ENCODE measurements at places on chromosomes 1 and 21.

DNA sequence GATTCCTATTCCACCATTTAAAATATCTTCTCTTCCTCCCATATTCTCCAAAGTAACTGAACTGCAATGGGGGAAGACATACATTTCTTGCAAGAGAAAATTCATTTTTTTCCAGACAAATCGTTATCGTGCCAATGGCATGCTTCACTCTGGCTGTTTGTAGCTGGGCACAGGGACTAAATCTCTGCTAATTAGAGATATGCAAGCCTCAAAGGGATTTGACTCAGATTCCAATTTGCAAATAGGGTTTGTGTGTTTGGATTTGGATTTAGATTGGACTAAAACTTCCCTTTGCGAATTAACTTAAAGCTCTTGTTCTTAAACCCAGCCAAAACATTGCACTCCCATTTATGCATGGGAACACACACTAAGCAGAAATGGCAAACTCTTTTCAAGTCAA is 276.2 kb upstream of the DUSP10 start:
- no peak for DNase-seq

DNA sequence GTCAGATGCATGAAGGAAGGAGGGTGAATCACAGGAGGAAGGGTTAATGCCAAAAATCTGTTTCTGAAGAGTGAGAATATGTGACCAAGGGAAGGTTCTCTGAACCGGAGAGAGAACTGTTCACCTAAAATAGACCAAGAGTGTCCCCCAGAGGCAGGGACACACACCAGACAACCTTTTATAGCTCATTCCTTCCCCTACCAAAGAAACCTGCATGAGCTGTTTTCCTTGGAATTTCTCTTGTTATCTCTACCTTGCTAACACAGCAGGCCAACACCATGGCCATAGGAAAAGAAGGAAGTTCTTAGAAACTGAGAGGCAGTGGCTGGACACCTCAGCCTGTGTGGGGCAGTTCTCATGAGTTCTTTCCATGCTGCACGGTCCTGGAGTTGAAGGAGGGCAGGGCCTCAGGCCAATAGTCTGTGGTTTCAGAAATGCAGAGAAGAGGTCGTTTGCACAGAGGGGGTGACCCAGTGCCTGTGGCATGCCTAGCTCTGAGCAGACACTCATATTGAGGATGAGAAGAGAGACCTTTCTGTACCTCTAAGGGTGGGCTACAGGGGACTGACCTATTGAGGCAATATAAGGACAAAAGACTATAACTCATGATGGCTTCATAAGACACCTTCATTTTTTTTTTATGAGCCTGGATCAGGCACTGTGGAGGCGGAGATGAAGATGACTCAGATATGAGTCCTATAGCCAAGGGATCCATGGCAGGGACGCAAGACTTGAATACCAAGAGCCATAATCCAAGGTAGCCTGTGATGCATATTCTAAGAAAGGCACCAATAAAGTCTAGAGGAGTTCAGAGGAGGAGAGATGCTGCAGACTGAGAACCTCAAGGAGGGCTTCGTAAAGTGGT is 39.4 kb downstream of the IGFN1 start:
- peak; percentile 3 for DNase-seq

GRCh38 chr21:35637431-35637830 is 422.9 kb downstream of the SETD4 start:
- no peak for DNase-seq

GRCh38 chr1:66774438-66774837 is 22.2 kb downstream of the DYNLT5 start:
- DNase-seq = no peak

GRCh38 chr1:50959303-50959912 is 659 bp downstream of the FAF1 start:
- no peak for DNase-seq

- no peak for DNase-seq
Measured at GRCh38 chr1:178645157-178645807, 79.8 kb upstream of the RALGPS2 start.

- DNase-seq = peak; percentile 65
Measured at GRCh38 chr21:46559291-46559983, 45.4 kb downstream of the S100B start.

DNA sequence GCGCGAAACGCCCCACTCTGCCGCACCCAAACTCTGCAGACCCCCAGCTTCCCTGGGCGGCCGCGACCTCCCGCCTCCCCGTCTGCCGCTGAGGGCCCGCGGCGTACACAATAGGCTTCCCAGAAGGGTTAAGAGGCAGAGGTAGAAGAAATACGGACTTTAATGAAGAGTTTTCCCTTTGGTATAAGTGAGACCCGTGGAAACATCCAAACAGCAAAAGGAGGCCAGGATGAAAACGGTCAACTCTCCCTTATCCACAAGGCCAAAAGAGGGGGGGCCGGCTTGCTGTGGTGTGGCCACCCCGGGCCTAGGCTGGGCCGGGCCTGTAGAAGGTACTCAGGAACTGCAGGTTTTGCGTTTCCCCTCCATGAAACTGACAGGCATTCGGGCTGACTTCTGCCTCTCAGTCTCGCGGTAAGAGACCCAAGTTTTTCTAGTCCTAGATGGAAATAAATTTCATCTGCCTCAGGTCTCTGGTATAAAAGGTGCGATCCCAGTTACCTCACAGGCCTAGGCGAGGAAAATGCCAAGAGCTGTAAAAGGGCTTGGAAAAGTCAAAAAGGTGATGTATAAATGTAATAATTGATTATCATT is 671 bp upstream of the PYGO2 start:
- DNase-seq = no peak

DNA sequence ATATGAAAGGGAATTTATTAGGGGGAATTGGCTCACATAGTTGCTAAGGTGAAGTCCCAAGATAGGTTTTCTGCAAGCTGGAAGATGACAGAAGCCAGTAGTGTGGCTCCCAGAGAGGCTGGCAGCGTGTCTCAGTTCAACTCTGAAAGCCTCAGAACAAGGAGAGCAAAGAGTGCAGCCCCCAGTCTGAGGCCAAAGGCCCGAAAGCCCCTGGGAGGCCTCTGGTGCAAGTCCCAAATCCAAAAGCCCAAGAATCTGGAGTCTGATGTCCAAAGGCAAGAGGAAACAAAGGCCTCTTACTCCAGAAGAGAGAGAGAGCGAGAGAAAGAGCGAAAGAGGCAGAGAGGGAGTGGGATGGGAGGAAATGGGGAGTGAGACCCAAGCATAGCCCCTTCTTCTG is 18.3 kb downstream of the KCNA2 start:
- no peak for DNase-seq

- DNase-seq = no peak
Measured at GRCh38 chr1:232123775-232124659, 497.4 kb downstream of the DISC1 start.

GRCh38 chr1:226609836-226610455 is 61.4 kb downstream of the STUM start:
- DNase-seq = no peak

GRCh38 chr1:116572099-116572498 is 1.3 kb upstream of the CD58 start:
- no peak for DNase-seq

GRCh38 chr1:187949567-187949966 is 1120.8 kb downstream of the PLA2G4A start:
- no peak for DNase-seq

GRCh38 chr1:153560771-153561465 is 4.7 kb downstream of the S100A2 start:
- DNase-seq = no peak

GRCh38 chr1:44368471-44369151 is 13.6 kb upstream of the ERI3 start:
- no peak for DNase-seq

DNA sequence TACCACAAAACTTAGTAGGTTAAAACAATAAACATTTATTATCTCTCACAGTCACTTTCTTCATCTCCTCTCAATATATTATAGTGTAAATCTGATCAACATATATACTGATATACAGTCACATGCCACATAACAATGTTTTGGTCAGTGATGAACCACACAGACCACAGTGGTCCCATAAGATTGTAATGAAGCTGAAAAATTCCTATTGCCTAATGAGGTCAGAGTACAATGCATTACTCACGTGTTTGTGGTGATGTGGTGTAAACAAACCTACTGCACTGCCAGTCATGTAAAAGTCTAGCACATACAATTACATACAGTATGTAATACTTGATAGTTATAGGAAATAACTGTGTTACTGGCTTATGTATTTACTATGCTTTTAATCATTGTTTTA is 30.1 kb downstream of the OLFML3 start:
- DNase-seq = no peak

DNA sequence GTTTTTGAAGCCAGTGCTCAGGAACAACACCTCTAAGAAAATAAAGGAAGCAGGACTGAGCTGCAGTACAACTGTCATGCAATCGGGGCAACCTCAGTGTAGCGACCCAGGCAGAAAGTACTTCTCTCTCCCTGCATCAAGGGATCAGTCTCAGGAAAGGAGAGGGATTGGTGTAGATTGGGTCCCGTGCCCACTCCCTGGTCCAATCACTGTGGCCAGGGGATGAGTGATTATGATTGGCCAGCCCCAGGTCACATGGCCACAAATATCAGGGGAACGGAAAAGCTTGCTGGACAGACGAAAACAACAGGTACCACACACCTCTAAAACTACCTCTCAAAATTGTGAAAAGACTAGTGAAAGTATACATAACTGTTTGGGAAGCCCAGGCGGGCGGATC is 136.2 kb upstream of the F3 start:
- no peak for DNase-seq

- DNase-seq = no peak
Measured at GRCh38 chr1:24190983-24191461, 3.9 kb upstream of the IFNLR1 start.

- no peak for DNase-seq
Measured at GRCh38 chr1:180415236-180415848, 87.0 kb downstream of the ACBD6 start.

DNA sequence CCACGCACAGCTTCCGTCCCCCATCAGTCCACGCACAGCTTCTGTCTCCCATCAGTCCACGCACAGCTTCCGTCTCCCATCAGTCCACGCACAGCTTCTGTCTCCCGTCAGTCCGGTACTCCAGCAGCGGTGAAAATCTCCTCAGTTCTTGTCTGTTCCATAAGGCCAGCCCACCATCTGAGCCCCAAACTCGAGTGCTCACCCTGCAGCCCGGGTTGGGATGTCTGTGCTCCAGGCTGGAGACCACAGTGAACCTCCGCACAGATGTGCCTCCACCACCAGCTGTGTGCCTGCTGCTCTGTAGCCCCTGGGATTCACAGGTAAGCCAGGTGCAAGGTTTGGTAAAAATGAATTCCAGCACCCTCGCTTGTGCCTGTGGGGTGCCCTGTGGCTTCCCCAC is 258.6 kb downstream of the NPHP4 start:
- DNase-seq = no peak

- DNase-seq = peak; percentile 53
Measured at GRCh38 chr1:115089420-115090185, at the start of gene TSPAN2. Gene TSPAN2 (minus strand): TSS chr1:115089503. CDS start chr1:115089432, 71 bp downstream.

DNA sequence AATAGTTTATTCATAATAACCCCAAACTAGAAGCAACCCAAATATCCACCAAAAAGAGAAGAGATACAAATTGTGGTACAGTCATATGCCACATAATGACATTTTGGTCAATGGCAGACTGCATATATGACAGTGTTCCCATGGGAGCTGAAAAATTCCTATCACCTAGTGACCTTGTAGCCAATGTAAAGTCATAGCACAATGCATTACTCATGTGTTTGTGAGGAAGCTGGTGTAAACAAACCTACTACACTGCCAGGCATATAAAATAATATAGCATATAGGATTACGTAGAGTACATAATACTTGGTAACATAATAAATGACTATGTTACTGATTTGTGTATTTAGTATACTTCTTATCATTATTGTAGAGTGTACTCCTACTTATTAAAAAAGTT is 29.5 kb upstream of the SLFNL1 start:
- DNase-seq = no peak

GRCh38 chr1:182968151-182968741 is 15.3 kb upstream of the SHCBP1L start:
- no peak for DNase-seq

- no peak for DNase-seq
Measured at GRCh38 chr1:11338284-11338924, 65.4 kb downstream of the UBIAD1 start.

All from activated CD4-positive, alpha-beta memory T cell treated with anti-CD3 and anti-CD28 coated beads, Interleukin-2, amount 10 ng/mL, durations not matched to agents 7 days and 5 days (primary cell).